ENCODE measurements at places on chromosomes 16 and 17. TPM values are rescaled to one million over a fixed set of nuclear protein-coding genes. Genes with fewer than 3 reads are reported as not detected.
A peak's percentile ranks its signal among the peaks of the same experiment; 100 is the strongest.

GRCh38 chr17:74390680-74391653 is 23.7 kb downstream of the GPR142 start:
- DNase-seq: no peak

DNA sequence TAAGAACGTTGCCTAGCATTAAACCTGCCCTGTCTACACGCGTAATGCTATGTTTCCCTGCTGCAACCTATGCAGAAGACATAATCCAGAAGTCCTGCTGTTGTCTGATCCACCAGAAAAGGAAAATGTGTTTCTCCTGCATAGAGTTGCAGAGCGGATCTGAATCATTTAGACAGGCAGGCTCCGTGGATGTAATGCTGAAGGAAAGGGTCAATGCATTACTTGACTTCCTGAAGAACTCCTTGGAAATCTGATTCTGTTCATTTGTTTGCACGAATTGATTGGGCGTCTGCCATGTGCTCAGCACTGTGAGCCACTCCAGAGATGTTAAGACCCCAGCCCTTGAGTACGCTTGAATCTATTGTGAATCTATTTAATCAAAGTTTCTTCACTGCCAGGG is 83.4 kb downstream of the FOXL1 start:
- no peak for DNase-seq

GRCh38 chr16:84800158-84800978 is 19.4 kb upstream of the CRISPLD2 start:
- no peak for DNase-seq

DNA sequence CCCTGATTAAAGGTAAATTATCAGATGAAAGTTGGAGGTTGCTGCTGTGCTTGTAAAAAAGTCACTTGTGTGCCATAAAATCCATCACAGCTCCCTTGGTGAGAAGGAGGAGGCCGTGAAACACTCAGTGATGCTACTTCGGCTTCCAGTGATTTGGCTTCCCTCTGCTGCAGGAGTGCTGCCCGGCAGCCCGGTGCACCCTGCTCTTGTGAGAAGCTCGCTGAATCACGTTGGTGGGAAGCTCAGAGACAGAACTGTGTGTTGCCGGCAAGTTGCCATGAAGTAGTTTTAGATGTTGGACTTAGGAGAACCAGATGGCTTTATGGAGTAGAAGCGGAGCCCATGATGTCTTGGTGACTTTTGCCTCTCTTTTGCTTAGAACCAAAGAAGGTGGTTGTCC is 33.3 kb downstream of the MSI2 start:
- no peak for DNase-seq

Gene ALOX12
- total RNA-seq: not detected

DNA sequence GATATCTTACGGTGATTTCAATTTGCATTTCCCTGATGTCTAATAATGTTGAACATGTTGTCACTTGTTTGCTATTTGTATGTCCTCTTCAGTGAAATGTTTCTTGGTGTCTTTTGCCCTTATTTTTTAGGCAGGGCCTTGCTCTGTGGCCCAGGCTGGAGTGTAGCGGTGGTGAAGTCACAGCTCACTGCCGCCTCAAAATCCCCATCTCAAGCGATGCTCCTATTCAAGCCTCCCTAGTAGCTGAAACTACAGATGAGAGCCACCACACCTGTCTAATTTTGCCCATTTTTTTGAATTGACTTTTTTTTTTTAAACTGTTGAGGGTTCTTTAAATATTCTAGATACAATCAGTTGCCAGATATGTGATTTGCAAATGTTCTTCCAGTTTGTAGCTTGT is 8.3 kb downstream of the UBE2G1 start:
- no peak for DNase-seq

GRCh38 chr17:27368980-27369379 is 75.1 kb downstream of the WSB1 start:
- no peak for DNase-seq

DNA sequence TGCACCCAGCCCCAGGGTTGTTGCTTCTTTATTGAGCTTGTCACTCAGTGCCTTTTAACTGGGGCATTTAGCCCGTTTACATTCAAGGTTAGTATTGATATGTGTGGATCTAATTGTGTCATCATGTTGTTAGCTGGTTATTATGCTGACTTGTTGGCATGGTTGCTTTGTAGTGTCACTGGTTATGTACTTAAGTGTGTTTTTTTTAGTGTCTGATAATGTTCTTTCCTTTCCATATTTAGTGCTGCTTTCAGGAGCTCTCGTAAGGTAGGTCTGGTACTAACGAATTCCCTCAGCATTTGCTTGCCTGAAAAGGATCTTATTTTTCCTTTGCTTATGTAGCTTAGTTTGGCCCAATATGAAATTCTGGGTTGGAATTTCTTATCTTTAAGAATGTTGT is 33.5 kb downstream of the NF1 start:
- no peak for DNase-seq

Gene TXNDC11
- 40.2 TPM for total RNA-seq

DNA sequence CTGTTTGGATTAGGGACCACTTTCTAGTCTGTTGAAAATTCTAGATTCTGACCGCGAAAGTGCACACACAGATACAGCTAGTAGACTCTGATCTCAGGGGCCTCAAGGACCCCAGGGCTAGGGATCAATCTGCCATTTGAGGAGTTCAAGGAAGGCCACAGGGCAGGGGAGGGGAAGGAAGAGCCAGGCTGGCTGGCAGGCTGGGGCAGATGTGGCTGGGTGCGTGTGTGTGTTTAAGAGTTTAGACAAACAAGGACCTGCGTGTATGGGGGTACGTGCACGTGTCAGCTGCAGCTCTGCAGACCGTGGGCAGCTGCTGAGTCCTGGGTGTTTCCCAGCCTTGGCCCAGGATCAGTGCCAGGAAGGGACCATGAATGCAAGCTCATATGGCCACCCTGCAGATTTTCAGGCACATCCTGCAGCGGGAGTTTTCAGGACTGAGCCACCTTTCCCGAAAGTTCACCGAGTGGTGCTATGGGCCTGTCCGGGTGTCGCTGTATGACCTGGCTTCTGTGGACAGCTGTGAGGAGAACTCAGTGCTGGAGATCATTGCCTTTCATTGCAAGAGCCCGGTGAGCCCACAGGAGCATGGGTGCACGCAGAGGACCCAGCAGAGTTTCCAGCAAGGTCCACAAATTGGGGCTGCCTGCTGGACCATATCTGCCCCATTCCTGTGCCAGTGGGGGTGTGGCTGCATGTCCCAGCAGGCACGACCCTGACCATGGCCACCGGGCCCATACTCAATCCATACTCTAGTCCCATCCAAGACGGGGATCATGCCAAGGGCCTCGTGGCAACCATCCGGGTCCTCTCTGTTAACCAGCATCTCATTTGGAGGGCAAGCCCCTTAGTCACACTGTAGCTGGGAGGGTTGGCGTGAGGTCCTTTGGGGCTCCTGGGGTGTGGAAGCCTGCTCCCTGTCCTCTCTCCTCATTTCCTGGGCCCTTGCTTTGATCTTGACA is 10.6 kb downstream of the TRPV2 start:
- no peak for DNase-seq

- no peak for DNase-seq
These were observed 33.0 kb downstream of the NGFR start for GRCh38 chr17:49527927-49528651.

Gene GOSR2
- 45.5 TPM for total RNA-seq

- no peak for DNase-seq
These were observed 42.3 kb upstream of the NKD1 start for GRCh38 chr16:50505714-50506542.

- no peak for DNase-seq
These were observed 1.6 kb downstream of the CPPED1 start for GRCh38 chr16:12802048-12802447.

DNA sequence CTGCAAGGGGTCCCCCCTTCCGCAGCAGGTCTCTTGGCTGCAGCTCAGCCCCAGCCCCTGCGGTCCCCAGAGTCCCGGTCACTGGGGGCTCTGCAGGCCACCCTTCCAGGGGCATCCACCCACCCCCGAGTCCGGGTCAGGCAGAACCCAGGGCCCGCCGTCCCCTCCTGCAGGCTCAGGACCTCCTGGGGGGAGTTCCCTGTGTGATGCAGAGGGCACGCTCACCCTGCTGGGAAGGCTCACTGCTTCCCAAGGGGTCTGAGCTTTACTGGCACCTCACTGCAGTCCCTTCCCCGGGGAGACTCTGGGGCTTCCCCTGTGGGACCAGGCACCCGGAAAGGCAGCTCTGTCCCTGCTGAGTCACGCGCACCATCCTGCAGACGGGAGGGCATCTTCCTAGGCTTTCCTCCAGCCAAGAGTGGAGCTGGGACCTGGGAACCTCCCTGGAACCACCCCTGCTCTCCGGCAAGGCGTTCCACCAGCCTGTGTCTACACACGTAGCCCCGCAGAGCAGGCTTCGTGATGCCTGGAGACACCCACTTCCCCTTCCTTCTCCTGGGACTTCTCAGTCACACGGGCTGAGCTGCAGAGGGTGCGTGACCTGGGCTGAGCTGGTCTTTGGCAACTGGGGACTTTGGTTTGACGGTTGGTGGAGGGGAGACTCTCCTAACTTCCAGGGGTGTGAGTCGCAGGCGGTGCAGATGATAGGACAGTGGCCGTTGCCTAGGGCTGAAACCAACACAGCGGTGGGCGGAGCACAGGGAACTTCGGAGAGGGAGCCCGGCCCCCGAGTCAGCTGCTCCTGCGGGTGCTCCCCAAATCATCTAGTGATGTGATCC is 23.4 kb downstream of the SLC25A10 start:
- no peak for DNase-seq

GRCh38 chr17:29594519-29595090 is 1.7 kb downstream of the ANKRD13B start:
- no peak for DNase-seq

GRCh38 chr16:4859900-4860255 is 12.6 kb downstream of the UBN1 start:
- DNase-seq: no peak

Gene BAIAP2
- 50.2 TPM for total RNA-seq

DNA sequence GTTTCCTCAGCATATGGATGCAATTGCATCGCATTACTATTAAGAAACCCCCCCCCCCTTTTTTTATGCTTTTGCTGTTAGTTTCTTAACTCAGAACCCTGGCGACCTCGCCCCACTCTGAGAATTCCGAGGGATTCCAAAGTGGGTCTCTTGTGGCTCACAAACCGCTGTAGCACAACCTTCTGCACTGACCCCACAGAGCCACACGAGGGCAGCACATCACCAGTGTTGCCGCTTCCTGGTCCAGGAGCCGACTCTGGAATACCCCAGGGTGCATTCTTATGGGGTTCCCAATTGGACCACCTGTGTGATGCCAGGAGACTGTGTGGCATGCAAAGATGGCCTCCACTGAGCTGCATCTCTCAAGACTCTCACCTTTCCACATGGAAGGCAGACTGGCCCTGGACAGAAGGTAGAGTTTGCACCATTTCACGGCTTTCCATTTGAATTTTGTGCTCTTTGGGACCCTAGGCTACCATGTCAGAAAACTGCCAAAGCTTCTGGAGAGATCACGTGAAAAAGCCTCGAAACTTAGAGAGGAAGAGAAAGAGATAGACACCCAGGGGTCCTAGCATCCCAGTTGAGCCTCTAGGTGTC is 432.7 kb upstream of the ASIC2 start:
- DNase-seq: no peak

DNA sequence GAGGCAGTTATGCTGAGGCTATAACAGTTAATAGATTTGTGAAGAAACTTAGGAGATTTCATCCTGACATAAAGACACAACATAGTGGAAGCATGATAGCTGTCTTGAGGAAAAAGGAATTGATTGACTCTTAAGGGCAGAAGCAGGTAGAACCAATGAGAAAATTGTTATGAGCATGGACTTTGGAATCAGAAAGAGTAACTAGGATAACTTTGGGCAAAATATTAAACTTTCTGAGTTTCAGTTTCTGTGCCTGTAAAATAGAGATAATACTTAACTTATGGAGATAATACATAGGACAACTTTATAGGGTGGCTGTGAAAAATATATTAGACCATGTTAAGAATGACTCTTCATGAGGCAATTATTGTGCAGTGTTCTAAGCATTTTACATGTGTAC is 696.5 kb downstream of the CDH11 start:
- no peak for DNase-seq

Gene TRAPPC2L
- 47.4 TPM for total RNA-seq

GRCh38 chr16:63442246-63442645 is 1406.0 kb upstream of the CDH8 start:
- DNase-seq: no peak

Gene HS3ST3A1
- 0.47 TPM for total RNA-seq

Gene ACSM3
- total RNA-seq: 7.2 TPM

- DNase-seq: no peak
These were observed 549 bp downstream of the SLC26A11 start for GRCh38 chr17:80220736-80221215.

Gene IL17C
- total RNA-seq: not detected

GRCh38 chr16:53817812-53818550 is 114.0 kb downstream of the FTO start:
- no peak for DNase-seq

GRCh38 chr17:70478902-70479301 is 309.6 kb downstream of the KCNJ2 start:
- DNase-seq: peak; percentile 20

DNA sequence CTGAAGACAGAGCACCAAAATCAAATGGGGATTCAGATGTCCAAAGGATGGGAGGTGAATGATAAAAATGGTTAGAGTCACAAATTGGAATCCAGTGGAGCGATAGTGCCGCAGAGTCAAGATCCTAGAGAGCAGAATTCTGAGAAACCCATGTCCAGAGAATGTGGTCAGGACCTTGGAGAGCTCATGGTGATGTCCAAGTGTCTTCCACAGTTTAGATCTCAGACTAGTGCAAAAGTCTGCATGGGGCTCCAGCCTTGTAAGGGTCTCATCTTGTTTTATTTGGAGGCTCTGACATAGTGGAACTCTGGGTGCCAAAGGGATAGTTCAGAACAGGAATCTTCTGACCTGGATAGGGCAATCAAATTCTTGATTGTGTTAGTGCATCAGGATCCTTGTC is 245.9 kb upstream of the HSBP1 start:
- no peak for DNase-seq

DNA sequence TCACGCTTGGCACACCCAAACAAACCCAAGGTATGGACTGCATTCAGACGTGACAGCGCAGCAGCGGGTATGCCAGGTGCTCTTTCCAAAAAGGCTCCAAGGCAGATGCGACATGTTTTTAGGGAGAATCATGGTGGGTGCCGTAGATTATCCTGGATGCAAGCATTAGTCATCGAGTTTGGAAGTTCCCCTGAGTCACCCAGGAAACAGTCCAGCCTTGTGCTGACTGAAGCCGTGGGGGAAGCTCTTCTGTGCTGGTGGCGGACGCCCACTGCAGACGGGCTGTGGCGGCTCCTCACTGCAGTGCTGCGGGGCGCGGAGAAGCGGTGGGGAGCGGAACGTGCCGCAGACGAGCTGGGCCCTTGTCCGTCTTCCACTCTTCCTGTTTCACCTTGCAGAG is 13.9 kb downstream of the JPT2 start:
- no peak for DNase-seq

DNA sequence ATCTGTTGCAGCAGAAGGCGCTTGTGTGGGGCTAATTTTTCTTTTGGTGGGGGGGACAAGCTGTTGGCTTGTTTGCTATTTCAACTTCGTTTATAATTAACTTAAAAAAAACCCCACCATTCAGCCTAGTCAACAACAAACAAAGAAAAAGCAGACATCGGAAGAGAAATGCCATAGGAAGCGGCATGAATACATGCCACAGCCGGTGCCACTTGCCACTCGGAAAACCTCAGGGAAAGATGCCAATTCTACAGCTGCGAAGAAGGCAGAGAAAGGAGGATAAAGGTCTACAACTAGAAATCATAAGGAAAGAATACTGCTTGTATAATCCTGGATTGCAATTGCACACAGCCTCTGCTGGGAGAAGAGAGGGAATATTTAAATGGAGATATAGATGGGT is 254.4 kb upstream of the PMFBP1 start:
- no peak for DNase-seq

Gene ITGAD
- total RNA-seq: not detected

- no peak for DNase-seq
These were observed 17.3 kb downstream of the BAHCC1 start for GRCh38 chr17:81412490-81413093.

Gene SLC12A3
- total RNA-seq: not detected

Gene RAMP2
- total RNA-seq: 53.6 TPM

Gene ABCC11
- 0.24 TPM for total RNA-seq

Gene DDX52
- total RNA-seq: 17.7 TPM
